HL-60 (cell line): ENCODE measurements at places on chromosomes 13 and 19.
A peak's percentile ranks its signal among the peaks of the same experiment; 100 is the strongest.

DNA sequence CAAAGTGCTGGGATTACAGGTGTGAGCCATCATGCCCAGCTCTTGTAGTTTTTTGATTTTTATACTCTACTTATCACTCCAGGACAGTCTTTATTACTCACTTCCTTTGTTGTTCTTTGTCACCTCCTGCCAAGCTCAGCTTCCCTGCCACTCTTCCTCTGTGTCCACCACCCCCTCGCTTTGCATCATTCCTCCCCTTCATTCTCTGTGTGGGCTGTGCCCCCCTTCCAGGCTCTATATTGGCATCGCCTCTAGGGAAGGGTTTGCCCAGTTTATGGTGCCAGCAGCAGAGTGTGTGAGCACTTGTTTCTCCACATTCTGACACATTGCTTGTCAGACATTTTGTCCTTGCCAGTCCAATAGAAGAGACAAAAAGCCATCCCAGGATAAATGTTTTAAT is 15.1 kb downstream of the ZNF302 start:
- no peak for DNase-seq

DNA sequence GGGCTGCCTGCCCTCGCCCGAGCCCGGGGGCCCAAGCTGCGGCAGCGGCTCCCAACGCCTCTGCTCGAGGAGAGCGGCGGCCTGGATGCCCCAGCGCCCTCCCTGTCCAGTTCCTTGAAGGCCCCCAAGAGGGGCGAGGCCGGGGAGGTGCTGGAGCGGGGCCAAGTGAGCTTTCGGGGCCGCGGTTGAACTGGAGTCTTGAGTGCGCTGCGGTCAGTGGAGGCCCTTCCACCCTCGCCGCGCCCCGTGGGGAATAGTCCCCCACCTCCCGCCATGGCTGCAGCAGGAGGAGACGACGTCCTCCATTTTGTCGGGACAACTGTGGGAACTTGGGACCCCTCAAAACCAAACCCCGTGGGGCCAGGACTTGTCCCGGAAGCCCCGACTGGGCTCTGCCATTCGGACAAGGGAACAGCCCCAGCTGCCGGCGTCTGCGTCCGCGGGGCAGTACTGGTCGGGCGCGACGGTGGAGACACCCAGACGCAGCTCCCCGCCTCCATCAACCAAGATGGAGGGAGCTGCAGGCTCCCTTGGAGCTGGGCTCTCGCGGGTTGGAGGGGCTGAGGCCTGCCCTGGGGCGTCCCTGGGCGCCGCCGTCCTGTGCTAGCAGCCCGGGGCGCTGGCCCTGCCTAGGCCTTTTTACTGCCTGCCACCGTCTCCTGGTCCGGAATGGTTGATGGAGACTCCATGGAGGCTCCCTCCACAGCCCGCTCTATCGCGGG is 736 bp upstream of the ZMYM5 start:
- DNase-seq: peak; percentile 61

GRCh38 chr19:3057275-3057714 is 5.0 kb downstream of the TLE5 start:
- no peak for DNase-seq

- DNase-seq: no peak
Observed at GRCh38 chr13:22169473-22169872, 498.6 kb downstream of the FGF9 start.
